A549 treated with CORT108297 at 1 μM for 4 hours (cell line): ENCODE measurements at places on chromosomes 1 and 21. TPM values are rescaled to one million over a fixed set of nuclear protein-coding genes. Genes with fewer than 3 reads are reported as not detected.

S100A5 gene
- 0.70 to 1.1 TPM (median 0.81 TPM) in 5 replicates for total RNA-seq

SMG5 gene
- total RNA-seq: 39.5 to 49.8 TPM (median 48.2 TPM) in 5 replicates

KRTAP7-1 gene
- not detected in 5 replicates for total RNA-seq

OR6K3 gene
- not detected in 5 replicates for total RNA-seq

CRYAA gene
- 0.18 TPM in 1 of 5 replicates, not detected in the others for total RNA-seq

OR2T11 gene
- total RNA-seq: not detected in 5 replicates

SH2D5 gene
- total RNA-seq: 12.7 to 18.8 TPM (median 17.1 TPM) in 5 replicates

OR10Z1 gene
- not detected in 5 replicates for total RNA-seq

RAVER2 gene
- total RNA-seq: 4.3 to 5.2 TPM (median 4.8 TPM) in 5 replicates

CELA3A gene
- total RNA-seq: not detected in 5 replicates

ACTL8 gene
- total RNA-seq: 1.2 to 2.0 TPM (median 1.5 TPM) in 5 replicates

ZNF593OS gene
- 0.09 to 0.47 TPM in 2 of 5 replicates, not detected in the others for total RNA-seq

CFHR1 gene
- 0.20 to 0.27 TPM in 2 of 5 replicates, not detected in the others for total RNA-seq

GJC2 gene
- total RNA-seq: 0.20 to 0.64 TPM (median 0.49 TPM) in 5 replicates

CLCNKB gene
- total RNA-seq: 0.06 to 0.09 TPM (median 0.08 TPM) in 4 of 5 replicates, not detected in the other

COL24A1 gene
- 0.01 to 0.03 TPM (median 0.03 TPM) in 4 of 5 replicates, not detected in the other for total RNA-seq

MYOG gene
- not detected in 5 replicates for total RNA-seq

DNAJC28 gene
- 0.10 to 0.63 TPM (median 0.34 TPM) in 5 replicates for total RNA-seq

C8B gene
- total RNA-seq: not detected in 5 replicates

CALML6 gene
- 0.15 to 0.39 TPM (median 0.24 TPM) in 5 replicates for total RNA-seq

RNF220 gene
- 50.7 to 65.7 TPM (median 60.5 TPM) in 5 replicates for total RNA-seq

WNT2B gene
- total RNA-seq: 0.18 to 0.38 TPM (median 0.32 TPM) in 5 replicates

HIVEP3 gene
- total RNA-seq: 2.6 to 3.3 TPM (median 2.8 TPM) in 5 replicates

DMRTA2 gene
- total RNA-seq: 0.06 to 0.23 TPM (median 0.17 TPM) in 5 replicates

VWA1 gene
- total RNA-seq: 4.1 to 18.3 TPM (median 15.7 TPM) in 5 replicates

C1orf159 gene
- total RNA-seq: 10.2 to 16.2 TPM (median 15.4 TPM) in 5 replicates

TMEM9 gene
- 75.3 to 95.2 TPM (median 90.8 TPM) in 5 replicates for total RNA-seq

CLDN17 gene
- total RNA-seq: not detected in 5 replicates

OVAAL gene
- total RNA-seq: 0.06 to 0.12 TPM (median 0.08 TPM) in 3 of 5 replicates, not detected in the others

DCDC2B gene
- total RNA-seq: not detected in 5 replicates

ADGRL4 gene
- total RNA-seq: not detected in 5 replicates

BARHL2 gene
- not detected in 5 replicates for total RNA-seq

CFH gene
- total RNA-seq: 3.6 to 5.0 TPM (median 4.1 TPM) in 5 replicates

FAM72B gene
- 6.0 to 8.0 TPM (median 6.8 TPM) in 5 replicates for total RNA-seq

SFN gene
- 478 to 638 TPM (median 601 TPM) in 5 replicates for total RNA-seq

TMPRSS3 gene
- 0.14 to 0.42 TPM (median 0.19 TPM) in 5 replicates for total RNA-seq

BSND gene
- 0.02 TPM in 1 of 5 replicates, not detected in the others for total RNA-seq

COL8A2 gene
- 0.08 to 0.16 TPM (median 0.09 TPM) in 5 replicates for total RNA-seq

USH2A gene
- total RNA-seq: not detected in 5 replicates

TSPEAR gene
- total RNA-seq: not detected in 5 replicates

CHTOP gene
- 68.7 to 85.0 TPM (median 79.2 TPM) in 5 replicates for total RNA-seq

DCST2 gene
- 0.35 to 0.57 TPM (median 0.46 TPM) in 5 replicates for total RNA-seq

KANK4 gene
- total RNA-seq: 0.24 to 0.65 TPM (median 0.36 TPM) in 5 replicates

CFAP107 gene
- total RNA-seq: not detected in 5 replicates

GPR25 gene
- total RNA-seq: not detected in 5 replicates

LIN28A gene
- 0.03 TPM in 1 of 5 replicates, not detected in the others for total RNA-seq

KRTAP13-1 gene
- total RNA-seq: not detected in 5 replicates

CYP4B1 gene
- not detected in 5 replicates for total RNA-seq

AMY1A gene
- not detected in 5 replicates for total RNA-seq
